Pons (tissue), 1 donor: ENCODE measurements at places on chromosomes 4 and X.

GRCh38 chr4:23388255-23388654 lies 501.6 kb downstream of the PPARGC1A start:
- DNase-seq: no peak

DNA sequence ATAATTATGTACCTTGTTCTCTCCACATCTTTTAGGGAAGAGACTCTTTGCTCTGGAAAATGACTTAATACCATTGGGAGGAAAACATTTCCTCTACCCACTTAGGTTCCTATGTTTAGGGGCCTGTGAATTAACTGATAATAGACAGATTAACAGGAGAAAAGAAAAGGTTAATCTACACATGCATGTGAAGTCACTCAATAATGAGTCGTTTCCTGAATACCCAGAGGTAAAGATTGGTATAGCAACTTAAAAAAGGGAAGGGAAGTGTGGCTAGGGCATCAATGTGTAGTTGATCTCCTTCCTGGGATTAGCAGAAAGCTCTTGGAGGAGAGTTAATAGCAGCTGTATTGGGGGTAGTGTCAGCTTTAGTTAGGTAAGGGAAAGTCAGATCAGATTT lies 419.5 kb upstream of the ATOH1 start:
- no peak for DNase-seq

DNA sequence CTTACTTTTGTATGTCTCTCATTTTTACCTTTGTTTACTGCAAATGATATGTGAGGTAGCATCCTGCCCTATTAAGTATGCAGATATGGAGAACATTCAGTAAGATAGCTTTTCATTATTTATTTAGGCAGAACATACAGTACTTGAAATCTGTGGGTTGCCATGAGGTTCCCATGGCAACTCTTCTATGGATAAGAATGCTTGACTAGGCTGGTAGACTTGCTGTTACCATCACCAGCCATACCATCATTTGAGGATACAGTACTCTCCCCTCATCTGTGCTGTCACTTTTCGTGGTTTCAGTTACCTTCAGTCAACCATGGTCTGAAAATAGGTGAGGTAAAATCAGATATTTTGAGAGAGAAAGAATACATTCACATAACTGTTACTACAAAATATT lies 56.7 kb downstream of the NAF1 start:
- DNase-seq: no peak

- no peak for DNase-seq
These were observed 13.0 kb downstream of the ZNF330 start for GRCh38 chr4:141233673-141234072.
